ENCODE measurements at places on chromosomes 3 and 15.

DNA sequence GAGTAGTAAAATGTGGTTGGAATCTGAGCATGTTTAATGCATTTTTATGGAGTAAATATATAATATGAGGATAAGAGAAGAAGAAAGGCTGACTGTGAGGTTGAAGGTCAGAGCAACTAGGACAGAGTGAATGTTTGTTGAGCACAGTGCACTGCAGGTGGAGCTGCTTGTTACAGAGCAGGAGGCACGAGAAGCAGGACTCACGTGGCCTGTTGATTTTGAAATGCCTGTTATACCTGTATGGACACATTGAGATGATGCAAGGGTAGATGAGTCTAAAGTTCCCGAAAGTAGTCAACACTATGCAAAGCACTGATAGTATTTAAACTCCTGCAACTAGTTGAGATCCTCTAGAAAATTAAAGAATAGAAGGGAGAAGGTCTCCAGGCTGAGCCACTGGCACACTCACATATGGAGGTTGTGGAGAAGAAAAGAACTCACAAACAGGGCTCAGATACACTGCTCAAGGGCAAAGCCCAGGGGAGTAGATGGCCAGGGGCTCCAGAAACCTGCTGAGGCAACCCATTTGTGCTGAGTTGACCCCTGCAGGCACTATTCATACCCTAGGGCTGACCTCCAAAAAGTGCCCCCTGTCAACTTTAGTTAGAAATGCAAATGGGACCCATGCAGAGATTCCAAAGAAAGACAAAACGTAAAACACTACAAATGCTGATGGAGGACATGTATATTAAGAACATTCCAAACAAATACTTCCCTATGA lies 541.5 kb downstream of the GABRG3 start:
- no peak for DNase-seq

DNA sequence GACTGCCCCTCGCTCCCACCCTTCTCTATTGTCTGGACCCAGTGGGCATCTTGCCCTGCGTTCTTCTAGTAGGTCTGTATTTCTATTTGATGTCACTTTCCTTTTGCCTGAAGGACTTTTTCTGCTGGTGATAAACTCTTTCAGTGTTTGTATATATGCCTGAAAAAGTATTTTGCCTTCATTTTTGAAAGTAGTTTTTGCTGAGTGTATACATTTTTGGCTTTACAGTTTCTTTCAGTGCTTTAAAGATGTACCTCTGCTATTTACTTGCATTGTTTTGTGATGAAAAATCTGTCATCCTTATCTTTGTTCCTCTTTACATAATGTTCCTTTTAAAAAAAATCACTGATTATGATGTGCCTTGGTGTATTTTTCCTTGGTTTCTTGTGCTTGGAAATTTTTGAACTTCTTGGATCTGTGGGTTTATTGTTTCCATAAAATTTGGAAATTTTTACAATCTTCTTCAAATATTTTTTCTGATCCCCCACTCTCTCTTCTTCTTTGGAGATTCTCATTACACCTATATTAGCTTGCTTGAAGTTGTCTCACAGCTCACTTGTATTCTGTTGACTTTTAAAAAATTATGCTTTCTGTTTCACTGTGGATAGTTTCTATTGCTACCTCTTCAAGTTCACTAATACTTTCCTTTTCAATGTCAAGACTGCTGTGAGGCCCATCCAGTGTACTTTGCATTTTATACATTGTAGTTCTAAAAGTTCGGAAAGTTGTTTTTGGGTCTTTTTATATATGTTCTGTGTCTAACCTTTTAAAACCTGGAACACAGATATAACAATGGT lies 67.8 kb downstream of the RGMA start:
- DNase-seq = no peak

DNA sequence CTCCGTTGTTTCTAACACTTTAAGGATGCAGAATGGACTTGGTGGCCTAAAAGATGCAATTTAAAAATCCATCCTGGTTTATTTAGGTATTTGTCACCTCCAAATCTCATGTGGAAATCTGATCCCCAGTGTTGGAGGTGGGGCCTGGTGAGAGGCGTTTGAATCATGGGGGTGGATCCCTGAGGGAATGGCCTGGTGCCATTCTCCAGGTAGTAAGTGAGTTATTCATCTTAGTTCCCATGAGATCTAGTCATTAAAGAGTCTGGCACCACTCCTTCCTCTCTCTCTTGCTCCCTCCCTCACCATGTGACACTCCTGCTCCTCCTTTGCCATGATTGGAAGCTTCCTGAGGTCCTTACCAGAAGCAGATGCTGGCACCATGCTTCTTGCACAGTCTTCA lies 339.1 kb downstream of the NTRK3 start:
- DNase-seq = no peak

DNA sequence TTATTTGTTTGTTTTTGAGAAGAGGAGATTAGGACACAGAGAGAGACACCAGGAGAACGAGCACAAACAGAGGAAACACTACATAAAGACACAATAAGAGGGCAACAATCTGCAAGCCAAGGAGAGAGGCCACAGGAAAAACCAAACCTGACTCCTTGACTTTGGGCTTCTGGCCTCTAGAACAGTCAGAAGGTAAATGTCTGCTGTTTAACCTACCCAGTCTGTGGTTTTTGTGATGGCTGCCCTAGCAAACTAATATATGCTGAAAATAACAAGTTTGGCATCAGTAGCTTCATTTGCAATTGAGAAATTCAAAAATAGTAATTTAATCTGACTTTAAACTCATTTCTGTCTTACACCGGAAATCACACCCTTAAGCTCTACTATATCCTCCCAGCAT lies 110.2 kb downstream of the P3H2 start:
- no peak for DNase-seq

GRCh38 chr3:115968871-115969270 lies 345.6 kb downstream of the GAP43 start:
- DNase-seq = no peak

DNA sequence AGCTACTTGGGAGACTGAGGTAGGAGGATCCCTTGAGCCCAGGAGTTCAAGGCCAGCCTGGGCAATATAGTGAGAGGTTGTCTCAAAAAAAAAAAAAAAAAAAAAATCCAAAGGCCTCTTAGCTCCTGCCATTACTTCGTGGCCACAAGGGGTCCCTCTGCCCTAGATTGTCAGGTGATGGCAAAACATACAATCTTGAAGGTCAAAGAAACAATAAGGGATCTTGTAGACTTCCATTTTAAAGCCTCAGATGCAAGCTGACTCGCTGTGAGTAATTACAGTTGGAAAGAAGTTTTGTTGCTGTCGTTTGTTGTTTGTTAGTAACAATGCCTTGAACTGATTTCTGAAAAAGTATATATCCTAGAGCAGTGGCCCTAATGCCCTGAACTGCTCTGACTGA lies 55.9 kb upstream of the PLCL2 start:
- peak; percentile 82 for DNase-seq

DNA sequence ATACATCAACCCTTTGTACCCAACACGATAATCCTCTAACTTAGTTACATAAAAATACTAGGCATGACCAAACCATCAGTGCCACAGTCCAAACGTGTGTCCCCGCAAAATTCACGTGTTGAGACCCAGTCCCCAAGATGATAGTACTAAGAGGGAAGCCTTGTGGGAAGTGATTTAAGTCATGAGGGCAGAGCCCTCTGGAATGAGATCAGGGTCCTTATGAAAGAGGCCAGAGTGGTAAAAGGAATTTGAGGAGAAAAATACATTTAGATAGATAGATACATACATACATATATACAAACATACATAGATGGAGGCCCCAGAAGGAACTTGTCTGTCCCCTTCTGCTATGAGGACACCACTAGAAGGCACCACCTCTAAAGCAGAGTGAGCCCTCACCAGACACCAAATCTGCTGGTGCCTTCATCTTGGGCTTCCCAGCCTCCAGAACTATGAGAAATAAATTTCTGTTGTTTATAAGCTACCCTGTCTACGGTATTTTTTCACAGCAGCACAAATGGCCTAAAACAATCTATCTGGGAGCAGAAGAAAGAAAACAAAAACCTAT lies 8.0 kb downstream of the TBC1D2B start:
- no peak for DNase-seq

GRCh38 chr15:97944724-97945123 lies 15.8 kb upstream of the ARRDC4 start:
- DNase-seq = no peak

DNA sequence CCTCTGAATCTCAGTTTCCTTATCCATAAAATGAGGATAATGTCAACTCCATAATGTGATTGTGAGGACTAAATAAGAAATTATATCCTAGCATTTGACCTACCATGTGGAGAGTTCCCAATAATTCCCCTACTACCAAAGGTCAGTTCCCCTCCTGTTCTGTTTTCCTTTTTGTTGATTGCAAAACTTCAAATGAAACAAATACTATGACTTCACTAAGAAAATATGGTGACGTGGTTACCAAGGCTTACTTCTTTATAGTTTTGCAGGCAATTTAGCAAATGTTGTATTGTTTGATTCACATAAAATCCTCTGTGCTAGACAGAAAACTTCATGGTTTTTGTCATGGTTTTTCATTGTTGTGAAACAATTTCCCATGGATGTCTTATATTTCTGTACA lies 153.8 kb upstream of the RORA start:
- no peak for DNase-seq

All from Peyer's patch (tissue), 4 donors.